ENCODE measurements at places on chromosomes 7 and 10. TPM values are rescaled to one million over a fixed set of nuclear protein-coding genes. Genes with fewer than 3 reads are reported as not detected.

GRCh38 chr7:102415685-102416225 lies 17.6 kb upstream of the ORAI2 start:
- peaks cover 13% of the 10 kb centered on the region for H3K4me1 ChIP-seq
- no peaks in the 10 kb centered on the region for H3K27me3 ChIP-seq
- no peak overlapping the region for H3K27ac ChIP-seq
- no peak for DNase-seq
- peaks cover 36% of the 10 kb centered on the region for H3K36me3 ChIP-seq
- H3K4me3 ChIP-seq, result no peak overlapping the region

GRCh38 chr10:60985951-60986350 lies 42.0 kb upstream of the RHOBTB1 start:
- no peak for DNase-seq
- no peak overlapping the region for H3K27ac ChIP-seq
- no peaks in the 10 kb centered on the region for H3K4me1 ChIP-seq
- H3K36me3 ChIP-seq, result no peaks in the 10 kb centered on the region
- no peaks in the 10 kb centered on the region for H3K27me3 ChIP-seq

DNA sequence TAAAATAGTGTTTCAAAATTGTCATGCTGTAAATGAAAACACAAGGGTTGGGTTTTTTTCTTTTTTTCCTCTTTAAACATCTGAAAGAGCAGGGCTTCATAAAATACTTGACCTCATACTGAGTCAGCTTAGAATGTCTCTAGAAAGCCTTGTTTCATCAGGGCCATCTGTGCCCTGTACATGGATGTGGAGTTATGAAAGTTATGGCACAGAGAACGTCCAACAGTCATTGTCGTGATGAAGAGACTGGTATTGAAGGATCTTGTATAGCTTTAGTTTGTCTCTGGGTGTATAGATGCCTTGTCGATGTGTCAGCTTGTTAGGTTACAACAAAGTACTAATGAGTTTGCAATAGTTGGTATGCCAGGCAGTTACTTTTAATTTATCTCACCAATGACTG lies 127.3 kb downstream of the FAM204A start:
- no peaks in the 10 kb centered on the region for H3K27me3 ChIP-seq
- no peak for DNase-seq
- H3K4me1 ChIP-seq, result peaks cover 4% of the 10 kb centered on the region
- no peak overlapping the region for H3K27ac ChIP-seq
- H3K36me3 ChIP-seq, result no peaks in the 10 kb centered on the region
- no peak overlapping the region for H3K4me3 ChIP-seq

DNA sequence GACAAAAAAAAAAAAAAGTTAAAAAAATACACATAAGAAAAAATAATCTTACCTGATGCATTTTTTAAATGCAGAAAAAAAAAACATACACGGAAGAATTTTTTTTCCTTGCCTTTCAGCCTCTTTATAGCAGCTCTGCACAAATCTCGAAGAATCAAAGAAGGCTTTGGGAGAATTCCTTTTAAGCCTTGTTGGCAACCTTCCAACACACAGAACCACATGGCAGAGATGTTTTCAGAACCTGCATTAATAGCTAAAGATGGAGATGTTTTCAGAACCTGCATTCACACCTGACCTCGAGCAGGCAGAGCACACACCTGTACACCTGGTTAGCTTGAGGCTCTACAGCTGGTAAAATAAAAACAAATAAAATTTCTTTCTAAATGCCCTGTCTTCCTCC lies 65.6 kb downstream of the DOCK4 start:
- H3K27me3 ChIP-seq, result no peaks in the 10 kb centered on the region
- H3K27ac ChIP-seq, result no peak overlapping the region
- no peak overlapping the region for H3K4me3 ChIP-seq
- DNase-seq, result no peak

GRCh38 chr7:3657206-3657605 lies 356.2 kb downstream of the SDK1 start:
- H3K4me3 ChIP-seq, result no peak overlapping the region
- no peak overlapping the region for H3K27ac ChIP-seq
- H3K27me3 ChIP-seq, result no peaks in the 10 kb centered on the region

DNA sequence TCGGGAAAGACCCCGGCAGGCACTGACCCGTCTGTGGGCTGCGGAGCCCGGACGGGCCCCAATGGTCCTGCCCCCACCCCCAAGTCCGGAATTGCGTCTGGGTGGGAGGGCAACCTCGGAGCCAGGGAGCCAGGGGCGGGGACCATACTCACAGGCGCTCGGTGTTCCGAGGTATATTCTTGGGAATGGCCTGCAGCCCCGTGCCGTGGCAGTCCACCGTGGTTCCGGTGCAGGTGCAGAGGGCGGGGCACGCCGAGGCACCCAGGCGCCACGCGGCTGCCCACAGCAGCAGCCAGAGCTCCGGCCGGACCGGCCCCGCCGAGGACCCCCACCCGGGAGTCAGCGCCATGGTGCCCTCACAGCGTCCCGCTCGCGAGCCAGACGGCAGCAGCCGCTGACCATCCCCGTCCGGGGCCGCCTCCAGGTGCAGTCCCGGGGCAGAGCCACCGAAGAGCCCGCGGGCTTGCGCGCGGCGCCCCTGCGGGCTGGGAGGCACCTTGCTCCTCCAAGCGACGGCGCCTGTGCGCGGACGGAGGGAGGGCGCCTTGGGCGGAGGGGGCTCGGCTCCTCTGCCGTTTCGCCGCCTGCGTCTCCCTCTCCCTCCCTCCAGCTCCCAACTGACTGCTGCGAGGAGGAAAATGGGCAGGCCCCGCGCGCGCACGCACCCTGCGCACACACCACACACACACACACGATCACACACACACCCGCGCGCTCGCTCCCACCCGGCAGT lies at the start of gene SLIT1:
SLIT1 (minus strand) TSS at position 634 of the 733 bp plus-strand sequence; CDS start at position 349, 285 bp downstream.
- no peak within 1 kb of the TSS for H3K4me3 ChIP-seq
- H3K36me3 ChIP-seq, result no peaks in the 10 kb centered on the region
- no peak within 1 kb of the TSS for H3K27ac ChIP-seq
- peaks cover 67% of the 10 kb centered on the region for H3K27me3 ChIP-seq

- no peak for DNase-seq
- H3K36me3 ChIP-seq, result no peaks in the 10 kb centered on the region
- H3K4me3 ChIP-seq, result no peak overlapping the region
These were observed 48.5 kb downstream of the PDIA4 start for GRCh38 chr7:148979827-148980226.

DNA sequence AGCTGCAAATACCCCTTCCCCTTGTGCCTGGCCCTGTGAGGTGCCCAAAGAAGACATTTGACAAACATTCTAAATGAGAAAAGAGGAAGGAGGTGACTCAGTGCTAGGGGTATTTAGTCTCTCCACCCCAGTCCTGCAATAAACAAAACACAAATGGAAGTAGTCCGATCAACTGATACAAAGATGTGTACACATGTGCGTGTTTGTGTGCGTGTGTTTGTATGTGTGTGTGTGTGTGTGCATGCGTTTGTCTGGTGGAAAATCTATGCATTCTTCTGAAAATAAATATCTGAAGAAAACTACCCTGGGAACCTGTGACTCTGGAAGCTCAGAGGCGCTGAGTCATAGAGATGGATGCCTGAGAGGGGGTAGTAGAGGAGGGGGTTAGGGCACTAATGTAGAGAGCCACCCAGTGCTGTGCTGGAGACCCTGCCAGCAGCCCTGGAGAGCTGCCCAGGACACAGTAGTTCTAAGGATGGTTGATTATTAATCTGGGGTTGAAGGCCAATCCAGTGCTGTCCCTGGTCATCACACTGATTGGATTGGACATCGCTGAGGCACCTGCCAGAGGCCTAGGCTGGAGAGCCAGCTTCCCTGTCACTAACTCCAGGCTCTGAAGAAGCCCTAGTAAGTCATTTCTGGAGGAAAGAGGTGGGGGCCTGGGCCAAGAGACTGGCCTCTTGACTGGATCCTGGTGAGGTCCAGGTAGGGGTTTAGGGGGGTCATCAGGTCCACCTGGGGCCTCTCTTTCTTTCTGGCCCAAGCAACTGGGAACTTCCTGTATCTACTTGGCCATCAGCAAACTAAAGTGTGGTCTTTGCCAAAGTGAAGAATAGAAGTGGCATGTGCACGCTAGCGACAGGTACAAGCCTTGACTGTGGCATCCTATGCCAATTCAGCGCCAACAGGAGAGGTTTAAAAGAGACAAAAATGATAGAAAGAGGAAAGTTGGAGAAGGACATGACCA lies 18.5 kb downstream of the SFTPA1 start:
- no peaks in the 10 kb centered on the region for H3K36me3 ChIP-seq
- H3K27ac ChIP-seq, result no peak overlapping the region
- H3K4me3 ChIP-seq, result no peak overlapping the region
- H3K4me1 ChIP-seq, result no peaks in the 10 kb centered on the region
- no peaks in the 10 kb centered on the region for H3K27me3 ChIP-seq

The PPP1R17 gene
- polyA plus RNA-seq, result 0.85 TPM

The CYP2W1 gene
- not detected for polyA plus RNA-seq

The ARL3 gene
- 6.0 TPM for polyA plus RNA-seq

Data from CD14-positive monocyte (primary cell).